ENCODE measurements at places on chromosomes 13 and 19.

DNA sequence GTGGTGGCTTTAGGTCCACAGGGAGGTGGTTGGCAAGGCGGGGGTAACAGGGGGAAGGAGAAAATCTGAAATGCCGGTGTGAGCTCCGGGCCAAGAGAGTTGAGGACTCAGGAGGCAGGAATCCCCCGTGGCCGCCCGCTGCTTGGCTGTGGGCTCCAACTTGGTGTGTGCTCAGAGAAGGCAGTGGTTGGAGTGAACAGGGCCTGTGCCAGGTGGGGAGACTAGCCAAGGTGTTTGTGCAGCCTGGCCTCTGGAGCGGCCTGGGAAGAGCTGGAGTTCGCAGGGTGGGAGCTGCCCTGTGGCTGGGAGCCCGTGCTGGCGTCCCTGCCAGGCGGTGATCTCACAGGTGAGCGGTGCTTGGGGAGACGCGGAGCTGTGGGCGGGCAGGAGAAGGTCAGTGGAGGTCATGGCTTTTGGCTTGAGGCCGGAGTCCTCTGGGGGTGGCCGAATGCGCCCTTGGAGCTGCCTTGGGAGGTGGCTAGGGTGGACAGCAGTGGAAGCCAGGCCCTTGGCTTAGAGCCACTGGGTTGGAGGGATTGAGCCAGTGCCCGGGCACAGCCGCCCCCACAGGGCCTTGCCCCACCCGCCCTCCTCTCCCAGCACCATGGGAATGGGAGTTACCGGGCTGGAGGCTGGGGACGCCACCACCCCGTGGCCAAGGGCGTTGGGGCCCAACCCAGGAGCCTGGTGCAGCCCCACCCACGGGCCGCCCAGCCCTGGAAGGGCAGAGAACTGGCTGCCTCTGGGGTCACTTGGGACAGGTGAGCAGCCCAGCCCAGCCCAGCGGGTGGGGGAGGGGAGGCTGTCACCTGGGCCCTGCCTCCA is 7.1 kb upstream of the CIRBP start:
- DNase-seq = no peak

DNA sequence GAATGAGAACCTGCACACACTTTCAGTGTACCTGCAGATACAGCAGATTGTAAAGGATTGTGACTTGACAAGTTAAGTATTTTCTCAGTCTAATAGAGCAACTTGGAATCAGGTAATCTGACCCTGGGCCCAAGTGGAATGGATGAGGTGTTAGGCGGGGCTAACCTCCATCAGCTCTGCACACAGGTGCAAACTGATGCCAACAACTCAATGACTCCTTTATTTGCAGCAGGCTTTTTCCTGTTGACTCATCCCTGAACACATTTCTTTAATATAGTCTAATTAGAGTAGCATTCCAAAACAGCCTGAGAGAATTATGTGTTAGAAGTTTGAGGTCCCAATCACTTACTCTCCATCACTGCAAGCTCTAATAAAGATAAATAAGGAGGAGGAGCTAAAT is 48.8 kb downstream of the TPT1 start:
- DNase-seq = no peak

GRCh38 chr19:33631609-33631973 is 9.8 kb downstream of the CHST8 start:
- no peak for DNase-seq

GRCh38 chr19:57276430-57276829 is 3.9 kb upstream of the ZNF460 start:
- DNase-seq = no peak

DNA sequence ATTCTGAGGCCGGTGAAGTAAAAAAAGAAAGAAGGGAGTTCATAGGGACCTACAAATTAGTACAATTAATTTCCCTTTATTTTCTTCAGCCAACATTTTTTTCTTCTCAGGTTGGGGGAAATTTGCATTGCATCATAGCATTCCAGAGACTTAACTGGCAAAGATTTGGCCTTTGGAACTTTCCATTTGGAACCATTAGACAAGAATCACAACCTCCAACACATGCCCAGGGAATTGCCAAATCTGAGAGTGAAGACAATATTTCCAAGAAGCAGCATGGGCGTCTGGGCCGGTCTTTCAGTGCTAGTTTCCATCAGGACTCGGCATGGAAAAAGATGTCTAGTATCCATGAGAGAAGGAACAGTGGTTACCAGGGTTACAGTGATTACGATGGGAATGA is 6.4 kb upstream of the ERCC5 start:
- no peak for DNase-seq

DNA sequence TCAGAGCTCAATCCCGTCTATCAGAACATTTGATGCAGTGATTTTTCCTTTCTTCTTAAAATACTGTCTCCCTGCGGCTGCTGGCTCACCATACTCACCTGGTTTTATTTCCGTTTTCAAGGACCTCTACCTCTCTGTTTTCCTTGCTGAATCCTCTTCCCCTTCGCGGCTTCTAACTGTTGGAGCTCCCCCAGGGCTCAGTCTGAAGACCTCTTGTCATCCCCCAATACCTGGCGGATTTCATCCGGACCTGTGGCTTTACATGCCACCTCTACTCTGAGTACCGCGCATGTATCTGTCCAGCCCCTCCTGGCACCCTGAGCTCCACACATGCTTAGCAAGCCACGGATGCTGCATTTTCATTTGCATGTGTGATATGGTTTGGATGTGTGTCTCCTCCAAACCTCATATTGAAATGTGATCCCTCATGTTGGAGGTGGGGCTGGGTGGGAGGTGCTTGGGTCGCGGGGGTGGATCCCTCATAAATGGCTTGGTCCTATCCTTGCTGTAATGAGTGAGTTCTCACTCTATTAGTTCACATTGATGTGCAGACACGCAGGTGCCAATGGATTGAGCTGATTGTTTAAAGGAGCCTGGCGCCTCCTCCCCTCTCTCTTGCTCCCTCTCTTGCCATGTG is 106.2 kb upstream of the LSM14A start:
- DNase-seq = no peak

- no peak for DNase-seq
These were observed 38.0 kb downstream of the NFIX start for GRCh38 chr19:13033244-13033643.

- no peak for DNase-seq
These were observed 320.3 kb downstream of the DNAJC15 start for GRCh38 chr13:43343645-43344044.

DNA sequence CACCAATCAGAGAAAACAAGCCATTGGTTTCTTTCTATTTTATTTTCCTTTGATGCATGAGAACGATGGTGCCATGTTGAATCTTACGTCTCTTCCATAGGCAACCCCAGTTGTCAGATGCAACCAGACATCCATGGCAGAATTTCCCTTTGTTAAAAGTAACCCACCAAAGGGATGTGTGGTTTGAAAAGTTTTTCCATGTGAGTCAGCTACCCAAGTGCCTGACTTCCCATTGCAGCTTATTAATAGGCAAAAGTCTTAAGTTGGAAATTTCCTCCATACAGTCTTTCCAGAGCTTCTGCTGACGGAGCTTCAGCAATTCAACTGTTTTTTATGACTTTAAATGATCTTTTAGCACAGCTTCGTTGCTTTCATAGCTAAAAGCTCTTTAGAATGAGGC is 73.8 kb upstream of the FAM216B start:
- no peak for DNase-seq

DNA sequence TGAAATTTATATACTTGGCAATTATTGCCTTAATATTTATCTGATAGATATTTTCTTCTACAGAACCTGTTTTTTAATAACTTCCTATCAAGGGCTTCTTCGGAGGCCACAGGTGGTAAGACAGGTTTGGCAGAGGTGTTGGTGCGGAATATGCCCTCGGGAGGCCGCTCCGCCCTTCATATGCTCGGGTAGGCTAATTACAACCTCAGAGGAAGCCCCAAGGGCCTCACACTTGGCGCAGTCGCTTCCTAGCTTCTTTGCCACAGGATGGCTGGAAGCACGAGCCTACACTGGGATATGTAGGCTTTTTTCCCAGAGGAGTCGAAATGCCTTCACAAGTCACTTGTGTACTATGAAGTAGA is 68.8 kb downstream of the LMO7 start:
- DNase-seq = no peak

DNA sequence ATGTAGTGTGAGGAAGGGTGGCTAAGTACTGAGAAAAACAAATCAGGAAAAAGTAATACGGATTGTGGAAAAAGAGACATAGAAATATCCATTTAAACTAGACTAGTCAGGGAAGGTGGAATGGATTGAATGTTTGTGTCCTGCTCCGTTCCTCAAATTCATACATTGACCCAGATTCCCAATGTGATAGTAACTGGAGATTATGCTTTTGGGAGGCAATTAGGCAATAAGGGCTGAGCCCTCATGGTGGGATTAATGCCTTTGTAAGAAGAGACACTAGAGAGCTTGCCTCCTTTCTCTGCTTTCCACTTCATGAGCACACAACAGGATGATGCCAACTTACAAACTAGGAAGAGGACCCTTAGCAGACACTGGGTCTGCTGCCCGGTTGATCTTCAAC is 765.2 kb upstream of the GPC6 start:
- no peak for DNase-seq

DNA sequence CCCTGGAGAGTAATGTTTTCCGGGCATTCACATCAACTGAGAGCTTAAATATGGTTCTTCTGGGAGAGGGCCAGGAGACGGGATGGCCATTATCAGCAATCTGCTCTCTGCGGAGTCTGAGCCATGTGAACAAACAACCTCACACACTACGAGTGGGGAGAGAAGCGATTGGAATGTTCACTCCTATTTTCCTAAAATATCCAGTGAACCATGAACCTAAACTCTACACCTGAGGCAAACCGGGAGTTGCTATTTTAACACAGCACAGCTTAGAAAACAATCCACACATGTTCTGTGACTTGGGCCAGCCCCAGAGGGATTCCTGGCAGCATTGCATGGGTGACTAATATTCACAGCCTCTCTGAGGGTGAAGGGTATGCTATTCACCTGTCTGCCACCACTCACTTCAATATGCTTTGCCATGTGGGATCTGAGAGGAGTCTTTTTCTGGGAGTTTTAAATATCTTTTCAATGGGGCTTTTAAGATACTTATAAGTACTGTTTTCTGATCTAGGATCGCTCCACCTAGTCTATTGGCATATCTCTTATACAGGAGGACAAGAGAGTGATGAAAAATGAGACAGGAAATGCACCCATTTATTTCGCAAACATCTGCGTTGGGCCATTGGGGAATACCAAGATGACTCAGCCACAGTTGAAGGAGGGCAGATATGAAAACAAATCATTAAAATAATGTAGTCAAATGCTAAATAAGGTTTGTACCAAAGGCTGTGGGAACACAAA is 72.6 kb upstream of the SERP2 start:
- peak; percentile 37 for DNase-seq

- no peak for DNase-seq
These were observed 119.3 kb upstream of the GJB6 start for GRCh38 chr13:20351281-20352022.

DNA sequence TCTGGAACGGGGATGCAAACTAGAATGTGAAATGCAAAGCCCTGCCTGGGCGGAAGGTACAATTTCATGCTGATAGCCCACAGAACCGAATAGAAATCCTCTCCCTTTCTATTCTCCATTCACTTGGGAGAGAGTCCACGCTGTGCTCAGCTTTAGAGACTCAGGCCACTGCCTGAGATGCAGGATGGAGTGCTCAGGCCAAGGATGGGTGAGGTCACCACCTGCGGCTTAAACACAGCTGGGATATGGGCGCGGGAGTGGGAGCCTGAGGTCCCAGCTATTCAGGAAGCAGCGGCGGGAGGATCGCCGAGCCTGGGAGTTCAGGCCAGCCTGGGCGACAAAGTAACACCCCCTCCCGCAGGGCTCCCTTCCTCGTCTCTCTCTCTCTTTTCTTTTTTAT is 446 bp upstream of the ZNF83 start:
- DNase-seq = no peak

DNA sequence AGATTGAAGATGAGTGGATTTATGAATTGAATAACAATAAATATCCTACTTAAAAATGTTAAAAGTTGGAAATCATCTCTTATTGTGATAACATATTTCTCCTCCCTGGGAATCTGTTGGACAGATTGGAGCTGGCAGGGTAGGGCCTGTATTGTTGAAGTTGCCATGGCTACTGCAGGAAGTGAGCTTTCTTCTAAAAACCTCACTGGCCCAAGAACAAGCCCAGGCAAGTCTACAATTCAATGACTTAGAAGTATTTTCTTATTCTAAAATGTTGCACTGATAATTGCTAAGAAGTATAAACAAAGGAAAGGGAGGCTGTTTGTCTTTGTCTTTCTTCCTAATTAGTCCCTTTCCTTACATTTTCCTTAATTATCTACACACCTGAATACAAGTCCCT is 112.1 kb downstream of the DLEU7 start:
- no peak for DNase-seq

DNA sequence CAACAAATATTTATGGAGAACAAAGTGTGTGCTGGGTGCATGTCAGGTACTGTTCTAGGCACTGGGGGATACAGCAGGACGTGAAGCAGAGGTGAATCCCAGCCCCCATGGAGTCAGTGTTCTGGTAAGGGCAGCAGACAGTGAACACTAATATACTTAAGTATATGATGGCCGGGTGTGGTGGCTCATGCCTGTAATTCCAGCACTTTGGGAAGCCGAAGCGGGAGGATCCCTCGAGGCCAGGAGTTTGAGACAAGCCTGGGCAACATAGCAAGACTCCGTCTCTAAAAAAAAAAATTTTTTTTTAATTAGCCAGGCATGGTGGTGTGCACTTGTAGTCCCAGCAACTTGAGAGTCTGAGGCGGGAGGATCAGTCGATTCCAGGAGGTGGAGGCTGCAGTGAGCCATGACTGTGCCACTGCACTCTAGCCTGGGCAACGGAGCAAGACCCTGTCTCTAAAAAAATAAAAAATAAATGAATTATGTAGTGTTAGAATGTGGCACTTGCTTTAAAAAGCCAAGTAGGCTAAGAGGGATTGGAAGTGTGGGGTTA is 22.6 kb downstream of the CHST8 start:
- no peak for DNase-seq

- no peak for DNase-seq
These were observed 79.8 kb upstream of the TNFSF11 start for GRCh38 chr13:42494157-42494556.

DNA sequence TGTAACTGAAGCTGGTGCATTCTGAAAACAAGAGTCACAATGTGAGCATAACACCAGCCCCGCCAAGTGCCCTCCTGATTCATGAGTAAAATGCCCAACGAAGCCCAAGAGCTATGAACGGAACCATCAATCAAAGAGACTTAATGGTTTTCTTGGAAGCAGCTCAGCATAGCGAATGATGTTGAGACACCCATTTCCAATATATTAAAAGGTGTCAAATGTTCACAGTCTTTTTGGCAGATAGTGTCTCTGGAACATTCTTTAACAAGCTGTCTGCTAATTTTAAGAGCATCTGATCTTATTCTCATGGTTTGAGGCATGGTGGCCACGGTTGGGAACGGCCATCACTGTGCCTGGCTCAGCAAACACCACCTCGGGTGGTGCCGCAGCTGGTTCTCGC is 133.4 kb upstream of the USP29 start:
- no peak for DNase-seq

GRCh38 chr19:28878862-28879566 is 333.9 kb downstream of the UQCRFS1 start:
- no peak for DNase-seq

- DNase-seq = no peak
These were observed 11.1 kb downstream of the ZNF844 start for GRCh38 chr19:12075538-12076139.

GRCh38 chr13:103540382-103540765 is 474.2 kb upstream of the SLC10A2 start:
- DNase-seq = no peak
